ENCODE measurements at places on chromosomes 1 and 21.

- DNase-seq, result no peak
Observed at GRCh38 chr1:36446746-36447145, 3.5 kb downstream of the OSCP1 start.

DNA sequence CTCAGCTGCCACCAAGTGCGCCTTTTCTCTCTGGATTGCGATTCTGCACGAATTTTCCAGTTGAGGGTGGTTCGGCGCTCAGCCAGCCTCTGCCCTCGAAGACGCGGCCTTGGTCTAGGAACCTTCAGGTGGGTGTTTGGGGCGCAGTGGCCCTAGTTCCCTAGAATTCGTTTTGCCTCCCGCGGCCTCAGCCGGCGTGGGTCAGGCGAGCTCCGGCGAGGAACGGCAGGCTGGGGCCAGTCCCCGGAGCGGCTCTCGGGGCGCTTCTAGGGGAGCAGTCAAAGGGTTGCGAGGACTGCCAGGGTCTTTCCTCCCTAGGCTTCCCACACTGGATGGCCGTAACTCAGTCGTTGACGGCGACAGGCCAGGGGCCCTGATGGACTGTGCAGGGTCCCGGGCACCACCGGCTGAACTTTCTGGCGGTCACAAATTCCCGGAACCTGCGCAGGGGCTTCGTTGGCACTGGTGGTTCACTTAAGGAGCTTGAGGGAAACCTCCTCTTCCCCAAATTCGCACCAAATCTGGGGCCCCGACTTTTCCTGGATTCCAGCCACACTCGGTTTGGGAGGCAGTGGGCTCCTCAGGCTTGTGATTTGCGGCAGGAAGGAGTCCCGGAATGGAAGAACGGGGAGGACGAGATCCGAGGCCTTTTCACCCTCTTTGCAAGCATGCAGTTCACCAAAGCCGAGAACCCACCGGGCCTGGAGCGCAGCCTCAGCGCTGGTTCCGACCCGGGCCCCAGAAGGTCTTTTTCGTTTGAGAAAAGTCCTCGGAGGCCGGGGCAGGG, 1.2 kb downstream of the DMBX1 start:
- DNase-seq, result no peak

DNA sequence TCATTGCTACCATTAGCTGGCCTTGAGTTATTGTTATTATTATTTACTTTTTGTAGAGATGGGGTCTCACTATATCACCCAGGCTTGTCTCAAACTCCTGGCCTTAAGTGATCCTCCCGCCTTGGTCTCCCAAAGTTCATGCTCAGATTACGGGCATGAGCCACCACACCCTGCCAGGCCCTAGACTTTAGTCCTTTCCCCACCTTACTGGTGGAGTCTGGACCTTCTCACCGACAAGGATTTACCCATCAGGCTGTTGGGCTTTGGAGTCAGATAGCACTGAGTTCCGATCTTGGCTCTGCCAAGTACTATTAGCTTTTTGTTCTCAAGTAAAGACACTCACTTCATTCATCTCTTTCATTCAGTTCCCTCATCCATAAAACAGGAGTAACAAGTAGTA, 17.2 kb downstream of the CNR2 start:
- DNase-seq, result no peak

GRCh38 chr1:35264871-35265270, 3.6 kb upstream of the ZMYM4 start:
- DNase-seq, result no peak

- no peak for DNase-seq
Observed at GRCh38 chr1:202106340-202107254, 16.1 kb upstream of the GPR37L1 start.

DNA sequence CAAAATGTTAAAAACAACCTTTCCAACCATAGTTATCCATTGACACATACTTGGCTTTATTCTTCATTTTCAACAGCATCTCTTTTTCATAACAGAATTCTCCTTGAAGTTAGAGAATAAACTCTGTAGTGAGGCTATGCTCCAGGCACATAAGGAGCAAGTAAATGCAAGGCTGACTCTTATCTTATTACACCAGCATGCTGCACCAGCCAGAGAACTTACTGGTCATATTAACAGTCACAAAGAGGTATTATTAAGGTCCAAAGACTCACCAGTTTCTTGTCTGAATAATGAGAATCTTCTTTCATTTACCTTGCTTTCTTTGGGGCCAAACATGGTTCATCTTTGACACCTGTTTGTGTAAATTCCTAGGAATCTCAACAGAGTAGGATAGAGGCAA, 71.3 kb upstream of the IVNS1ABP start:
- DNase-seq, result no peak

DNA sequence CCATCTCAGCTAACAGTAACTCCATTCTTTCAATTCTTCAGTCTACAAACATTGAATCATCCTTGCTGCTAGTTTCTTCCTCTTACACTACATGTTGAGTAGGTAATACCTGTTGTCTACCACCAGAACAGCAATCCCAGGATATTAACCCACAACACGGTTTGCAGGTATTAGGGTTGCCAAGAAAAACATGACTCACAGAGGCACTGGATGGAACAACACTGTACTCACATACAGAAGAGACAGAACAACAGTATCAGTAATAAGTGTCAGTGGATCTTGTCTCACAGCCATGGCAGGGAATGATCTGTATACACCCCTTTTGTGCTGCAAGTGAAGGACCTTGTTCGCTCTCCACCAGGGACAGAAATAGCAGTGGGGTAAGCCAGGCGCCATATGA, 212.1 kb downstream of the GPR52 start:
- DNase-seq, result no peak

DNA sequence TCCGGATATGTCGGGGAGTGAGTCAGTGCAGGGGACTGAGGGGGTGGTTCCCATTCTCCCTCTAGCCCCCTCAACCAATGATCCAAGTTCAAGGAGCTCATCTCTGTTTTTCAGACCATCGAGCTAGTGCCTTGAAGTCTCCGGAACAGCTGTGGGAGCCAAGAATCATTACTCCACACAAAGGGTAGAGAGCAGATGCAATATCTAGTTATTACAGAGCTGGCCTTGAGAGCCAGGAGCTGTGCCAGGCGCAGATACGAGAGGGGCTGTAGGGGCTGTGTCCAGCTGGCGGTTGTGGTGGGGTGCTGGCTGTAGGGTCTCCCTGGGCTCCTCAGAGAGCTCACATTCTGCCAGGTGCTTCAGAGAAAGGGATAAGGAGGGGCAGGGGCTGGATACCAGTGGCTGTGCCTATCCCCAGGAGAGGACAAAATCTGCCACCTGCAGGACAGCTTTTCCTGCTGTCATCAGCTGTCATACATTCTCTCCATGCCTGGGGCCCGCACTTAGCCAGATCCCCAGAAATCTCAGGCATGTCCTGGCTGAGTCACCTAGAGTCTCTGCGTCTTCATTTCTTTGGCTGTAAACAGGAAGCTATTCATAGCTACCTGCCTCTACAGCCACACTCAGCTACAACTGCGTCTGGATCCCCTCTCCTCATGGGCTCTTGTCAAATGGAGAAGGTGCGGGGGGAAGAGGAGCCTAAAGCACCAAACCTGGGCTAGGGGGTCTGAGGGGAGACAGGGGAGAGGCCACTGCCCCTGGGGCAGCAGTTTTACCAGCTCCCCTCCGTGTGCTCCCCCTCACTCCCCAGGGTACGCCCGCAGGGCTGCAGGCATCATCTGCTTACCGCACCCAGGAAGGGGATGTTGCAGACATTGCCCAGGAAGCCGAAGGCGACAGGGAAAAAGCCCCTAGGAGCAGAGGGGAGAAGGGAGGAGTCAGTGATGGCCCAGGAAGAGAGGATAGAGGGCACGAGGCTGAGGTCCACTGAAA, 2.4 kb upstream of the KISS1 start:
- no peak for DNase-seq

- DNase-seq, result no peak
Observed at GRCh38 chr1:212329105-212329504, 43.9 kb downstream of the PPP2R5A start.

GRCh38 chr1:28582248-28582615, 9.8 kb upstream of the RAB42 start:
- no peak for DNase-seq

- no peak for DNase-seq
Observed at GRCh38 chr1:166588741-166589140, 250.5 kb upstream of the POGK start.

DNA sequence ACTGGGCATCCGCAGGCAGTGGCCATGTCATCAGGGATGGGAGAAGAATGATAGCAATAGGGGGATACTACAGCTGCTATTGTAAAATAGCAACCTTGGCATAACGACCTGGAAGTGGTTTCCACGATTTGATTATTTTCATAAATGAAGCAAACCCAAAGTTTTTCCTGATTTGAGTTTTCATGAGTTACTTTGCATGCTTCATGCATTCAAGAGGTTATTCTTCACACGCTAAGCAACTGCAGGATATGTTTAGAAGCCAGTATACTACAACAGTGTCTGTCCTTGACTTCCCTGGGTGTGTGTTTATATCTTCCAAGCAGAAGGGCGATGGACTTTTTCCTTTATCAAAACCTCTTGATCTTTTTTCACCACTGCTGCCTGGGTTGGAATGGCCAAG, 281.1 kb upstream of the DUSP10 start:
- no peak for DNase-seq

DNA sequence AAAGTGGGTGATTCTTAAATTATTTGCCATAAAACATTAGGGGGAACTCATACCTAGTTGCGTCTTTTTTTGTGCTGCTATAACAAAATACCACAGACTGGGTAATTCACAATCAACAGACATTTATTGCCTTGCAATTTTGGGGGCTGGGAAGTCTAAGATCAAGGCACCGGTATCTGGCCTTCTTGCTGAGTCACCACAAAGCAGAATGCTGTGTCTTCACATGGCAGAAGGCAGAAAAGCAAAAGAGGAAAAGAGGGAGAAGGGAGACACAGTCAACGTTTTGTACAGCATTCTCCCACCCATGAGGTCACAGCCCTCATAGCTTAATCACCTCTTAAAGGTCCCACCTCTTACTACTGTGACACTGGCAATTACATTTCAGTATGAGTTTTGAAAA, 291.0 kb downstream of the CHRM3 start:
- DNase-seq, result no peak

DNA sequence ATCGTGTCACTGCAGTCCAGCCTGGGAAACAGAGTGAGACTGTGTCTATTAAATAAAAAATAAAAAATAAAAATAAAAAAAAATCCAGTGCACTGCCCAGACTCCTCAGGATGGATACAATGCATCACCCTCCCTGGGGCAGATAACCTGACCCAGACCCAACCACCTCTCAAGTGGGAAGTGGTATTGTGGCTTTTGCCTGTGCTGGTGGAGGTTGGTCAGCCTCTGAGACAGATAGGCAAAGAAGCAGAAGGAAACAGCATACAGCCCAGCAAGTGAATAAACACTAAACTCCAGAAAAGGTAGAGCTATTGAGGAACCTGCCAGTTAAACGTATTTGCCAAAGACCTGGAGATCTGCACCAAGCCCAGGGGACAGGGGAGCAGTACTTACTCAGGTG, 22.0 kb downstream of the HHIPL2 start:
- DNase-seq, result no peak

- no peak for DNase-seq
Observed at GRCh38 chr1:85933961-85934360, 222.6 kb downstream of the COL24A1 start.

GRCh38 chr1:1852619-1853414, 38.1 kb downstream of the GNB1 start:
- no peak for DNase-seq

DNA sequence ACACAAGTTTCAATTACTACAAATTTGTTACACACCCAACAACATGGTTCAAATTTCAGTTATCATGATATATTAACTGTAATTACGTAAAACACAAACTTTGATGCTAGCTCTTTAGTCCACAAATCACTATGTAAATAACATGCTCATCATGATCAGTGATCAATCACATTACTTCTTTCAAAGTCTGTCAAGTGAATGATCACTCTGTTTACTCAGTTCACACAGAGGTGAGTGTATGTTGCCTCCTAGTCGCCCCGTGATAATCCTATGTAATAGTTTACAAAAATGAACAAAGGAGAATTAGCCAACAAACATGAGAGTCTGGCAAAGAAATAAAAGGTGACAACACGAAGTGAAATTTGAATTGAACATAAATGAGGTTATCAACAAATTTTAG, 14.3 kb downstream of the EDEM3 start:
- no peak for DNase-seq

DNA sequence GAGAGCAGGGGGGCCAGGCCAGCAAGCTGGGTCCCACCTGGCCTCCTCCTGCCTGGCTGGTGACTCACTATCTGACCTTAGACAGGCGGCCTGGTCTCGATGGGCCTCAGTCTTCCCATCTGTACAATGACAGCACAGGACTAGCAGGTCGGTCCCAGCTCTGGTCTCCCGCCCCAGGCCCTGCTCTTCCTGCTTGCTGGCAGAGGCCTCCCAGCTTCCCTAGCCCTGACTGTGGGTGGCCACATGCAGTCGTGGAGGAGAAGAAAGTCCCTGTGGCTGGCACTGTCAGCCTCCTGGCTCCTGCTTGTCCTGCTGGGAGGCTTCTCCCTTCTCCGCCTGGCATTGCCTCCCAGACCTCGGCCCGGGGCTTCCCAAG, 817 bp downstream of the EXTL1 start:
- no peak for DNase-seq

GRCh38 chr21:14526199-14526598, 19.9 kb downstream of the SAMSN1 start:
- no peak for DNase-seq

GRCh38 chr1:179663810-179664209, 72.2 kb downstream of the TDRD5 start:
- no peak for DNase-seq

DNA sequence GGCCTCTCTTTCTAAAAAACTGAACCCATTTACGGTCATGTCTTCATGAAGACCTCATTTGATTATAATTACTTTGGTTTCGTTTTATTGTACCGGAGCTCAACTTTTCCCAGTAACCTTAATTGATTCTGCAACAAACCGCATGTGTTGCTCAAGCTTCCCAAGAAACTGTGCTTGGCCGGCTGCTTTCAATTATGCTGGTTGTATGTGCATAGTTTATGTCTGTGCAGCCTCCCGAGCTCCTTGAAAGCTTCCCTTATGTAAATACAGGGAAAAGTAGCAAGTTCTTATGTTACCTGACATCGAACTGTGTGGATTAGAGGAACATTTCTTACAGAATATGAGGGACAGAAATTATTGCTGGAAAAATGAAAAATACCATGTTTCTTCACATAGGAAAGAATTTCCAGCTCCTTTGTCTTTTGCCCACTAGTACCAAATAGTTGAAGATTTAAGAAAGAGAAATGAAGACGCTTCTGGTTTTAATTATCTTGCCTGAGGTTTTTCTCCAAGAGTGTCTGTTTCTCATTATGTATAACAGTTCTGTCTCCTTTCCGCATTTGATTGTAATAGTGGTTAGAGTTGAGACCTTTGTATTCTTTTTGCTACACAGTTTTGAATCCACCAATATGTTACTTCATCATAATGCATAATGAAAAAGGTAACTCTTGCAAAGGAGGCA, 2.1 kb downstream of the VCAM1 start:
- no peak for DNase-seq

Measured in kidney (tissue), 22 donors.